ENCODE measurements at places on chromosomes 1 and 21.

DNA sequence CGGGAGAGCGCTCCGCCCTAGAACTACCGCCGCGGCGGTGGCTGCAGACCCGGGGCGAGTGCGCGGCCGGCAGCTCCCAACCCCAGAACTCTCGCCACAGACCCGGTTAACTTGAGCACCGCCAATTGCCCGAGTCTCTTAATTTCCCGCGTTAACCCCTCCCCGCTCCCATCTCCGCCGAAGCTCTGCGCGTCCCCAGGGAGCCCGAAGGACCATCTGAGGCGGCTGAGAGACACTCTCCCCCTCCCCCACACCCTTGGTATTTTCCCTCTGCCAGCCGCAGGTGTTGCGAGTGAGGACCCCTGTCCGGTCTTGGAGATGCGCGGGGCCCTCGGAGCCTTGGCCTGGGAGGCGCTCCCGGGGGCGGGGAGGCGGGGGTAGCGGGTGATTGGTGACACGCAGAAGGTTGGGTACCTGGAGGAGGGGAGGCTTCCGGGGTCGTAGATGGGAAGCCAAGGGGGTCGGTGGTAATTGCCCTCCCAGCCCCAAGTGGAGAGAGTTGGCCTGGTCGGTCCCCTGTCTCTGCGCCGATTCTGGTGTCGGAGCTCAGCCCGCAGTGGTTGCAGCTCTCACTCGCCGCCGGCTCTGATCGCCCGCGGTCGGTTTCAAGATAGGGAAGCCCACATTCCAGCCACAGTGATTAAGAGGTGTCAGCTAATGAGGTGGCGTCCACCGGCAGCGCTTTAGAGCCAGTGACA is 858 bp upstream of the SUSD4 start:
- DNase-seq: no peak

DNA sequence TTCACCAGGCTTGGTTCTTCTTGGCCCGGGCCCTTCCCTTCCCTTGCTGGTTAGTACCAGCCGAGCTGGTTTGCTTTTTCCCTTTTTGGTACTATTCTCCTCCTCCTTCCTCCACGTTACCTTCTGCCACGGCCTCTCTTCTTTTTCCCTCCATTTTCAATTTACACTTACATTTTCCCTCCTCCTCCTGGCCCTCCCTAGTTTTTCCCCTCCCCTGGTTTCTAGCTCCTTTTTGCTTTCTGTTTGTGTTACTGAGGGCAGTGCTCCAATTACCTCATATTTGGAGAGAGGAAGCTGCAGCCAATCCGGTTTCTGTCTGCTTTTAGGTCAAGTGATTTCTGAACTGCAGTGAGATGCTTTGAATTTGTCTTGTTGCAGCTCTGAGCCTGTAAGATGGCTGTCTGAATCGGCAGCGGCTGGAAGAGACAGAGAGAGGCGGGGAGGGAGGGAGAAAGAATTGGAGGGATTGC is 63.7 kb downstream of the MACF1 start:
- peak; percentile 90 for DNase-seq

- no peak for DNase-seq
Observed at GRCh38 chr1:39692152-39693074, 1.2 kb upstream of the HPCAL4 start.

DNA sequence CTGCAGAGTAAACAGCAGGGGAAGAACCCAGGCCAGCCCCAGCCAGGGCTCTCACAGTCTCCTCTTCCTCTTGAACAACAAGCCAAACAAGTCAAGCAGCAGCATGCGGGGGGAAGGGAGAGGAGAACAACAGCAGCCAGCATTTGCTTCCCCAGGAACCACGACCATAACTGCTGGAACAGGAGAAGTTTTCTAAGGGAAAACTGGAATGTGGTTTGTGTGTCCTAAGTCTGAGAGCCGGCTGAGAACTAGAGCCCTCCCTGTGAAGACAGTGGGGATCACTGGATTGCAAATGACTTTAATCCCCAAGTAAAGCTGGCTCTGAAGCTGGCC is 48.2 kb downstream of the COQ8A start:
- no peak for DNase-seq

GRCh38 chr1:235056937-235057336 is 71.7 kb downstream of the TOMM20 start:
- DNase-seq: no peak

DNA sequence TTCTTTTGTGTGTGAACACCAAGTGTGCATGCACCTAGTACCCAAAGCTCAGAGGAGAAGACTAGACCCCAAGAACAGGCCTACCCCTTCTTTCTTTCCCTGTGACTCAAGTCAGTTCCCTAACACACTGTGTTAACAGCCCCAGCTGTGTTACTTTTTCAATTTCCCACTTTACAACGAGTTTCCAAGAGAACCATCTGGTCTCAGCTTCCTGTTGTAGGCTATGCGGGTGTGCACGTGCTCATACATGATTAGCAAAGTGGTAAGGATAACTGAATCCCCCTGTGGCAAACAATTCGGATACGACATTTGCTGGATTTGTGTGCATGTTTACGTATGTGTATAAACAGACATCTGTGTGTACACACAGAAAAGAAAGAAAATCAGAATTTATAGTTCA is 17.9 kb downstream of the IFNAR2 start:
- DNase-seq: no peak

DNA sequence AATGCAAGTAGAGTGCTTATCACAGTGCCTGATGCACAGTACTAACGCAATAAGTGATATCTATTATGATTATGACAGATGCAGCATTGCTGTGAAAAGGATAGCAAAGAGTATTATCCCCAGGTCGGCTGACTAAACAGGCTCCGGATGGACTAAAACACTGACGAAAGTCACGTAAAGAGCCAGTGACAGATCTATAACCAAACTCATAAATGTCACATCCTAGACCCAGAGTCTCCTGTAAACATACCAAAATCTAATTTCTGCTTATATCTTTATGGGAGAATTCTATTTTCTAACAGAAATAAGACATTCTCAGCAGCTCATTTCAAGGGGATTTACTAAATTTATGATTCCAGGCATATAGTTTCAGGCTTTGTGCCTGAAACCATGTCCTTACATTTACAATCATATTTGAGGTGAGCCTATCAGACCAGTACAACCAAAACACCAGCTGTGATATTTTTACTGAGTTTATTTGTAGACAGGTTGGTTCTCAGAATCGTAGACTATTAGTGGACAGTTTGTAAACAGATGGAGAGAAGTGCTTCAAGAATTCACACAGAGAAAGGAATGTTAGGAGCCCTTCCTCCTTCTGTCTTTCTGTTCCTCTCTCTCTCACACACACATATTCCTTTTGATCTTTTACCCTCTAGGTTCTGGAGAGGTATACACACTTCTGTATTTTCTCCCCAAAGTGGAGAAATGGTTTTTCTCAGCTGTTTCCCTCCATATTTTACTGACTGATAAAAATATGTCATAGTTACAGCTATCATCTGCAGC is 52.4 kb upstream of the WDR26 start:
- no peak for DNase-seq

GRCh38 chr1:184753608-184754475 is 816 bp downstream of the EDEM3 start:
- DNase-seq: no peak

All from fibroblast of the conjunctiva (primary cell).